ENCODE measurements at places on chromosomes 3 and 15.

DNA sequence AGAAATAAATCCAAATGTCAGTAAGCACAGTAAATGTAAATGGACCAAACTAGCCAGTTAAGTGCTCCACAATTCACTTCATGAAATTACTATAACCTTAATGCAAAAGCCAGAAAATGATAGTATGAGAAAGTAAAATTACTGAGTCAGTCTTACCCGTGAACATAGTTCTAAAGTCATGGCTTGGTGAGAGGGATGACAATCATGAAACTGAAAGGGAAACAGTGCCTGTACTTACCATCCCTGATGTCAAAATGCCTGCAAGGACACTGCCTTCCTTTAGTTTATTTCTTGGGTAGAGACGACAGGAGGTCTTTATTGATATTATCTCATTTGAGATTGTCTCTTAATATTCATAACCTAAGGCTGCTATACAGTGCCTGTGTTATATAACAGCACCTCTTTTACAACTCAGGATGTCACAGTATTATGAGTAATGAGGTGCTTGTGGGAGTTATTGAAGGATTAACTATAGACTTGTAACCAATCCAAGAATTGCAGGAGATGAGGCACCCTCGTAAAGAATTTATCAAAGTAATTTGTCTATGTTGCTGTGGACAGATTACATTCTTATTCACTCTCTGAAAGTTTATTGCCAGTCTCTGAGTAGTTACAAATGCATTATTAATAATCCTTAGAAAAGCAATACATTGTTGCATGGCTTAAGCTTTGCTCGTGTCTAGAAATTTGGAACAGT, 142.9 kb upstream of the BFSP2 start:
- DNase-seq: peak; percentile 58

GRCh38 chr3:69724722-69725435, 14.4 kb upstream of the MITF start:
- DNase-seq: no peak

GRCh38 chr3:108755686-108756085, 1.5 kb downstream of the RETNLB start:
- DNase-seq: no peak

DNA sequence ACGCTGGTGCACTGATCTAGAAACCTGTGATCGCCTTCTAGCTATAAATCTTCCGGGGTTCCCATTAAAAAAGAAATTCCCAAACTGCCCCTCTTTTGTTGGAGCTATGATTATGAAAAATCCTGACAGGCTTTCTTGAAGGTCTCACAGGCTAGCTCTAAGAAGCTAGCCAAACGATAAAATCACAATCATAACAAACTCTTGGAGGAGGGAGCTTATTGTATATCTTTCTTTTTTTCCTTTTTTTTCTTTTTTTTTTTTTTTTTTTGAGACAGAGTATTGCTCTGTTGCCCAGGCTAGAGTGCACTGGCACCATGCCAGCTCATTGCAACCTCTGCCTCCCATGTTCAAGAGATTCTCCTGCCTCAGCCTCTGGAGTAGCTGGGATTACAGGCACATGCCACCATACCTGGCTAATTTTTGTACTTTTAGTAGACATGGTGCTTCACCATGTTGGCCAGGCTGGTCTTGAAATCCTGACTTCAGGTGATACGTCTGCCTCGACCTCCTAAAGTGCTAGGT, 72.0 kb downstream of the MYO1E start:
- DNase-seq: no peak

DNA sequence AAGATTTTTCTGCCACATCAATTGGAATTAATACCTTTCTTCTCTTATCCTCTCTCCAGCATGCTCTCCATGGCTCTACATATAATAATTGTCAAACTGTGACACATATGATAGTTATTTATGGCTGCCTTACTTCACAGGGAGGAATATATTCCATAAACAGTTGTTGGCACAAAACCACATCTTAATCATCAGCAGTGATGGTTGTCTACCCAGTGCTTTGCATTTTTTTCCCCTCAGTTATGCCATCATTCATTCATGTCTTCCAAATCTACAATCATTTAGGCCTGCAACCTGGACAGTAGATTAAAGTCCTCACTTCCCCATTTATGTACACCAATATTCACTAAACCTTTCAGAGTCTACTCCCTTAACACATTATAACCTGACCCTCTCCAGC, 107.7 kb downstream of the THRB start:
- DNase-seq: peak; percentile 67

DNA sequence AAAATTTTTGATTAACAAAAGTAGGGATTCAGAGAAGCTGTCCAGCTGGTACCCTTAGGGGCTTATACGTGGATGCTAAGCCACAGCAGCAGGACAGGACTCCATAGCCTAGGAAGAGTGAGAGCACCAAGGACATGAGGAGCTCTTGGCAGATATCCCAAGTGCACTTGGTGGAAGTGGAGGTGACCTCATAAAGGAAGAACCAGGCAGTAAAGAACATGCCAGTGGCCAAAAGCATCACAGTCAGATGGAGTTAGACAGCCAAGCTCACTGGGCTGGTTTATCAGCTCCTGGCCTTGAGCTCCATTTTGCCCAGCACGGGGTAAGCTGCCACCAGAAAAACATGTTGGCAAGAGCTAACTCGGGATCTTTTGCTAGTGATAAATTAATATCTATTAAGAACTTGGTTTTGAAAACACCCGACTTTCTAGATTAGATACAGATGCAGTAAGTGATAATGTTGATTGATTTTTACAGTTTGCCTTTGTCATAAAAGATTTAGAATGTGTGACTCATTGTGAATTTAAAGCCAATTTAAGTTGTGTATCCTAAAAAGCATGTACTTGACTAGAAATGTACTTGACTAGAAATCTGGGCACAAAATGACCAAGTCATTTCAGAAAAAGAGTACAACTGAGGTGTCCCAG, 108.0 kb downstream of the CMSS1 start:
- DNase-seq: peak; percentile 87

- DNase-seq: no peak
Measured at GRCh38 chr3:124113485-124113884, 121.6 kb upstream of the ROPN1 start.
